Hematopoietic multipotent progenitor cell treated with erythropoietin and hydrocortisone succinate and interleukin-3 and kit ligand, for 15 days (in vitro differentiated cells): ENCODE measurements at places on chromosomes 11 and 22.
A peak's percentile ranks its signal among the peaks of the same experiment; 100 is the strongest.

DNA sequence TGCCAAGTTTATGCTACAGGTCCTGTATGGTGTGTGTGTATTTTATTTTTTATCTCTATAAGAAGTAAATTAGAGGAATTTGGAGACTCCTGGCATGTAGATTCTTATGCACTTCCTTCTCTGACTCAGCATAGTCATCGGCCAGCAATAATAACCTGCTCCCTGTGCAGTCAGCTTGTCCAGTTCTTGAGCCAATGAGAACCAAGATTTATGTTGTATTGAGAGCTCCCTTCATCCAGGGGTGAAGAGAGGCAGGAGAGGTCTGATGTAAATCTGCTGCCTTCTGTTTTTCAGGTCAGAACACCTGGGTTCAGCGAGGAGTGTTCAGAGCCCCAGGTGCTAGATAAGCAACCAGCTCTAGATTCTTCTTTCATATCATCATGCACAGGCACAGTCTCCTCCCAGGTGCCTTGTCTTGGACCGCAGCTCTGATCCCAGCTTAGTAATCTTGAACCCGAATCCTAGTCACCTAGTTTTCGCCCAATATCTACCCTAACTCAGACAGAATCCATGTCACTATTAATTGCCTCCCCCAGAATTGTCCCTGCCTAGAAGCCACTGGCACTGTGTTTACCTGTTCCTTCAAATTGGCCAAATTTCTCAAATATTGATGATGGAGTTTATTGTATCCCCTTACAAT lies 328.2 kb upstream of the NCAM1 start:
- no peak for DNase-seq

GRCh38 chr22:32985899-32986765 lies 72.0 kb downstream of the SYN3 start:
- peak; percentile 83 for DNase-seq

- no peak for DNase-seq
Observed at GRCh38 chr11:10373929-10374328, 69.1 kb downstream of the ADM start.

GRCh38 chr11:63610604-63611394 lies 3.4 kb downstream of the PLAAT3 start:
- DNase-seq = no peak

DNA sequence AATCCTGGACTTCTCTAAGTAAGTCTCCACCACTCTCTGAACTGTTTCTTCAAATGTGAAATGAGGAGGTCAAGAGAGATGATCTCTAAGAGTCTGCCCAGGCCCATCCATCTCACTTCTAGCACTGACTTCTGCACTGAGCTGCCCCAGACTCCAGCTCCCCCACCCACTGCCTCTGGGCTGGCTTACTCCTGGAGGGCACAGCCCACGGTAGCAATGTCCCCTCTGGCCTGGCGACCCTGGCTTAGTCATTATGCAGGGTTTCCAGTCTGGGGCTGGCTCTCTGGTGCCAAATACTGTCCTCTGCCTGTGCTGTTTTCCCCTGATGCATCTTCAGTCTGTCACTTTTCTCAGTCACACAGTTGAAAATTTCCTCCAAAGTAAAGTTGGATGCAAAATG lies 60.9 kb downstream of the PKNOX2 start:
- DNase-seq = no peak

DNA sequence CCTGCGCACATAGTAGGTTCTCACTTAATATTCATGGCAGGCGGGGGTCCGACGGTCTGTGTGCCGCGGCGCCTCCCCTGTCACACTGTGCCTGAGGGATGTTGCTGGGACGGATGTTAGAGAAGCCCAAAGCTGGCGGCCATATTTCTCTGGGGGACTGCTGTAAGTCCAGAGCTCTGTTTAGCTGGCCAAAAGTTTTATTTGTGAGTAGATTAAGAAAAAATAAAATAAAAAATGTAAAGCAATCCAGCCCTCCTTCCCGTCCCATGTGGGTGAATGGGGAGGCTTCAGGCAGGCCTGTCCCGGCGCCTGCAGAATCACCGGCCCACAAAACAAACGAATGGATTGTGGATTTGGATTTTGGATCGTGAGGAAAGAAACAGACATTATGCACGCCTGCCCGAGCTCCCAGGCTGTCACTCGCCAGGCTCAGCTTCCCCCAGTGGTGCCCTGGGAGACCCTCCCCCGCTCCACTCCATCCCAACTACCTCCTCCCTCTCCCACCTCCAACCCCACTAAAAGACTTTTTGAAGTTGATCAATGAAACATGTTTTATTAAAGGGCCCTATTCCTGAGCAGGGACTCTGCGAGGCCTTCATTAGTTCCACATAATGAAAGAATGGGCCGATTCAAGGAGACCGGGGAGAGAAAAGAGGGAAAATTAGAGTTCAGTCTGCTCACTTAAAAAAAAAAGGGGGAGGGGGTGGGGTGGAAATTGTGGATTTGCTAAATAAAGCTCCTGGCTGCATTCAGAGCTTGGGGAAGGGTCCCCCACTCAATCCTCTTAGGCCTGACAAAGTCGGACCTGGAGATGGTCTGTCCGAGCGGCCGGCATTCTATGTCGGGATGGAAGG lies 20.4 kb upstream of the SCUBE1 start:
- DNase-seq = no peak

DNA sequence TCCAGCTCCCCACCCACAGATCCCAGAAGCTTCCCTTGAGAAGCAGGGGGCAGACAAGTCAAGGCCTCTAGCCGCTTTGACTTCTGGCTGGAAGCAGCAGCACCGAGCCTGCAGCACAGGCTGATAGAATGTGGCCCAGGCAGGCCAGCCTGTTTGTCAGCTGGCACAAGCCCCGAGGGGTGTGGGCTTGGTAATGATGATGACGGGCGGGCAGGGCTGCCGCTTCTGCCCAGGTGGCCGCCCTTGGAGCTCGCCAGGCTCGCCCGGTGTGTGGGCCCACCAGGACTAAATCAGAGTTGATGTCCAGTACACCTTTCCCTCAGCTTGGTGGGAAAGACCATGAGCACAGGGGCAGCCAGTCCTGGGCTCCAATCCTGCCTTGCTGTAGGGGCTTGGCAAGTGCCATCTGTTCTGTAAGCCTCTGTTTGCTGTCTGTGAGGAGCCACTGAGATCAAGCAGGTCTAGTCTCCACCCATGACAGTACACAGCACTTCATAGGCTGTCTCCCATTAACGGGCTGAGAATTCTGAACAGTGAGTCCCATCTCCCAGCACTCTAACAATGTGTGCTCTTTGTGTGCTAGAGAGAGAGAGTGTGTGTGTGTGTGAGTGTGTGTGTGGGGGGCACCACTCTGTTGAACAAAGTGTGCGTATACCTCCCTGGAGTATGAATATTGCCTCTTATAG lies 26.8 kb downstream of the MICAL2 start:
- no peak for DNase-seq

GRCh38 chr11:20310596-20311394 lies 52.7 kb upstream of the HTATIP2 start:
- no peak for DNase-seq

DNA sequence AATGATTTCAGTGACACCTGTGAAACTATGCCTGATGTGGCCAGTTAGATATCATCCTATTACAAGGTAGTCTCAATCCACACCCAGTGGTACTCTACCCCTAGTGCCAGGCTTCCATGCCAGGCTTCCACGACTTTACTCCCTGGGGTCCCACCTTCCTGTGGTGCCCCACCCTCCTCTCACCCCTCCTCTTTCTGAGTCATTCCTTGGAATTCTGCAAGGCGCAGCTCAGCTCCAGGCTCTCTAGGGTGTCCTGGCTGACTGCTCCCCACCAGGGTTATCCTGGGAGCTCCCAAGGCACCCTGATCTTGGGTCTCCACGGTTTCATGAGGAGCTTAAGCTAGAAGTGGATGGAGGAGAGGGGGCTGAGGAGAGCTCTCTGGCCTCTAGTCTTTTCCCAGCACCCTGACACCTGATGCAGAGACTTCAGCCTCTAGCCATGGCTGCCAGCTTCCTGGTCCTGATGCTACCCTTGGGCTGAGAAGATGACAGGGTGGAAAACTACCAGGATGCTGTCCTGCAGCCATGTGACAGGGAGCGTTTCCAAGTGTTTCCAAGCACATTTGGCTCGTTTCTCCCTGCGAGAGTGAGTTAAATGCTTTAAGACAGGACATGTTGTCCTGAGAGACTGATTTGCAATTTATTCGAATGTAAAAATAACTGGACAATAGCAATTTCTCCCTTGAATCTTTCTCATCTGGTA lies 1461.2 kb downstream of the TBC1D22A start:
- DNase-seq = no peak

DNA sequence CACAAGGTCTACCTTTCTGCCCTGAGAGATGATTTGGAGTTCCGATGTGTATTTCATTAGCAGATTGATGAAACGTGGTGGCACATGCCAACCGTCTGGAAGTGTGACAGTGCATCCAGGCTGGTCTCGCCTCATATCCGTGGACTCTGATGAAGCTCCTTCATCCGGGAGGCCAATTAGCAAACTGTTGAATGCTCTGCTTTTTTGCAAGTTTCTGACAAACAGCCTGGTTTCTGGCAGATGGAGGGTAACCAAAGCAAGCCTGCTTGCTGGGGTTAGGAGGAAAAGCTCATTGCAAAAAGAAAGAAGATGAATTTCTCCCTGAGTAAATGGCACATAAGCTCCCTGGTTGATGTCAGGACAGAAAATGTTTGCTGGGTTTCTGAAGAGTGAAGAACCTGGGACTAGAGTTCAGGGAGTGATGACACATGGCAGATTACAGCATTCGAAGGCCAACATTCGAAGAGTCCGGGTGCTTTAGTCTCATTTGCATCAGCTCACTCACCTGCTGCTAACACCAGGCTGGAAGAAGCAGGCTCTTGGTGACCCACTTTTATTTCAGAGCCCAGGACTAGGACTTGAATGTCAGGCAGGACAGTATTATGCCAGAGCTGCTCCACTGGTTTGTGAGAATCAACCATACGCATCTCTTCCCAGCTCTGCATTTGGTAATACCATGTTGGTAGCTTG lies 135.9 kb upstream of the TTC12 start:
- no peak for DNase-seq
